ENCODE measurements at places on chromosomes 1 and 21.

- no peak for DNase-seq
Observed at GRCh38 chr21:37226041-37226920, 40.9 kb downstream of the VPS26C start.

GRCh38 chr1:195604287-195604686 is 1004.0 kb downstream of the KCNT2 start:
- no peak for DNase-seq

- no peak for DNase-seq
Observed at GRCh38 chr21:36478207-36478701, 1.7 kb downstream of the CLDN14 start.

DNA sequence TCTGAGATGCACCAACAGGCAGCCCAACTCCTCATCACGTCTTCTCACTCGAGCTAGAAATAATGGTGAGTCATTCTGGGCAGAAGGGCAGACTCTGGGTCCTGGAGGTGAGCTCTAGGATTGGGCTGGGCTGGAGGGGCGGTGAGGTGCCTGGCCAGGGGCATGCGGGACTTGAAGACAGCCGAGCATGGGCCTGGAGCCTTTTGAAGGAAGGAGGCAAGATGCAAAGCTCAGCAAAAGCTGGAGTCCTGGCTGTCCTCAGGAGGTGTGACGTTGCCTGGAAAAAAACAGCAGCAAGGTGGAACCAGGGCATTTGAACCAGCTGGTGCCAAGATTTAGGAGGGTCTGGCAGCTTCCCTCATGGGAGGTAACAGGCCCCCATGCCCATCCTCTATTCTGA is 712 bp downstream of the KCNA2 start:
- DNase-seq = no peak

DNA sequence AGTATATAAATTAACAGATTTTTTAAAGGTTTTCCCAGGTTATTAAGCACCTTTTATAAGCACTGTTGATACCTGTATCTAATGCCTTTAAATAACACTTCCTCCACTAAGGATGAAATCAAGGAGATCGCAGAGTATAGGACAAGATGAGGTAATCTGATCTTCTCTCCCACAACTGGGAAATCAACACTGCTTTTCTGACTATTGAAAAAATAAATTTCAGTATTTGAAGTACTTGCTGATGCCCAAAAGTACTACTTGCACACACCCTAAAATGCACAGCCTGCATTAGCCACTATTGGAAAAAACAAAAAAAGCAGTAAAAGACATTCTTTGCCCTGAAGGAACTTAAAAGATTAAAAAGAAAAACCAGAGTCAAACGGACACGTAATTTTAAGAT is 48.6 kb downstream of the PUM1 start:
- DNase-seq = no peak

- DNase-seq = no peak
Observed at GRCh38 chr1:65825741-65826140, 33.0 kb downstream of the PDE4B start.

All from CD8-positive, alpha-beta memory T cell (primary cell).